ENCODE measurements at places on chromosomes 13 and 19. TPM values are rescaled to one million over a fixed set of nuclear protein-coding genes. Genes with fewer than 3 reads are reported as not detected.

Gene ZNF296
- 0.55 TPM for total RNA-seq

Gene GFY
- not detected for total RNA-seq

Gene C1QTNF9
- not detected for total RNA-seq

Gene LIG1
- 66.1 TPM for total RNA-seq

Gene ZNF729
- total RNA-seq = not detected

Gene CFD
- total RNA-seq = not detected

Gene IL27RA
- 7.1 TPM for total RNA-seq

Gene ABCA7
- 24.3 TPM for total RNA-seq

Gene CAMSAP3
- total RNA-seq = 4.2 TPM

Gene SHISA7
- total RNA-seq = not detected
